ENCODE measurements at places on chromosomes 6 and 20.

GRCh38 chr6:41470029-41470330 lies 76.2 kb upstream of the FOXP4 start:
- no peak for ATAC-seq

DNA sequence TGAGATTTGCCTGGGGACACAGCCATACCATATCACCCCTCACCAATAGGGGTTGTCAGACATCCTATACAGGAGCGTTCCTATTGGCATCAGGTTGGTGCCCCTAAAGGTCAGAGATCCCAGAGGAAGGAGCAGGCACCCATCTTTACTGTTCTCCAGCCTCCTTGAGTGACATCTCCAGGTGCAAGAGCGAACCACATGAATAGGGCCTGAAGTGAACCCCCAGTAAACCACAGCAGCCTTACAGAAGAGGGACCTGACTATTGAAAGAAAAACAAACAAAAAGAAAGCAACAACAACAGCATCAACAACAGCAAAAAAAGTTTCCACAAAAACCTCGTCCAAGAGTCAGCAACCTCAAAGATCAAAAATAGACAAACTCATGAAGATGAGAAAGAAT lies 32.7 kb upstream of the SENP6 start:
- no peak for ATAC-seq

DNA sequence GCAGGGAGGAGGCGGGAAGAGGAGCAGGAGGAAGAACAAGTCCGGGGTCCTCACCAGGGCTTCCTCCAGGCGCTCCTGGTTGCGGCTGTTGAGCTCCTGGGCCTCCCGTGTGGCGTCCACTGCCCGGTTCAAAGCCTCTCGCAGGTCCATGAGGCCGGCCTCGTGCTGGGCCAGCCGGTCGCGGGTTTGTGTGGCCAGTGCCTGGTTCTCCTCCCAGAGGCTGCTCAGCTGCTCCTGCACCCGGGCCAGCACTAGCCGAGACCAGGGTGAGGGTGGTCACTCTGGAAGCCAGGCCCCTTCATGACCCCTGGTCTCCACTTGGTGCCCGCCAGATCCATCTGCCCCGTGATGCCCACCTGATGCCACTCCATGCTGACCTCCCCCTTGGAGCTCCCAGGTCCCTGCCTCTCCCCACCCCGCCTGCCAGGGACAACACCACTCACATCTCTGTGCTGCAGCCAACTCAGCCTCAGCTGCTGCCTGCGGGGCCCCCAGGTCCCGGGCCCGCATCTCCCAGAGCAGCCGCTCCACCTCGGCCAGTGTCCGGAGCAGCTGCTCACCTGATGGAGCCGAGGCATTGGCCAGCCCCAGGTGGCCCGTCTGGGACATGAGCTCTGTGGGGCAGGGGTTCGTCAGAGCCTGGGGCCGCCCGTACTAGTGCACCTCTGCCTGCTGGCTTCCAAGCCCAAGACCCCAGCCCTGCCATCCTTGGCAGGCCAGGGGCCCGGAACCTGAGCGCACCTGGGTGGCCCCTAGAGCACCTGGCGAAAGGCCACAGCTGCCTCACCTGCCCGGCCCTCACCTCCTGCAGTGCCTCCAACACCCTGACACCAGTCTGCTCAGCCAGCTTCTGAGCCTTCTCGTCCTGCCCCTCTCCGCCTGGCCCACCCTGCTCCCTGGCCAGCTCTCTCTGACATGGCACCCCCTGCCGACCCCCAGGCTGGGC lies 15.9 kb downstream of the ADRM1 start:
- peak; percentile 5 for ATAC-seq

DNA sequence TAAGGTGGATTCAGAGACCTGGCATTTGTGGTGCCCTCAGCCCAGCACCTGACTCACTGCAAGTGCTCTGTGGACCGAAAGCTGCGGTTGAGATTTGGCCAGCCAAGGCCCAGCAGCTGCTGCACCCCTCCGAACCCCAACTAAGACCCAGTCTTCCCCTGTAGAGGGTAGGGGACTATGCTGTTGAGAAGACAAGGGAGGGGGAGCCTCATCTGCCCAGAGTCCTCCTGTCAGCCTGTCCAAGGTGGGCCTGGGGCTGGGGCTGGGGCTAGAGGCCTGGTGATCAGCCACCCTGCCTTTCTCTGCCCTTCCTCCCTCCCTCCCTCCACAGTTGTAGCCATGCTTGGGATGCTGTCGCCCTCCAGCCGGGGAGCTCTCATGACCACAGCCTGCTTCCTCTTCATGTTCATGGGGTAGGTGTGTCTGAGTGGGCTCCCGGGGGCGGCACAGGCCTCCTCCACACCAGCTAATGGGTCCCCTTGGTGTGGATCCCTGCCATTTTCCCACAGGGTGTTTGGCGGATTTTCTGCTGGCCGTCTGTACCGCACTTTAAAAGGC lies 40.9 kb downstream of the TM9SF4 start:
- ATAC-seq, result no peak

DNA sequence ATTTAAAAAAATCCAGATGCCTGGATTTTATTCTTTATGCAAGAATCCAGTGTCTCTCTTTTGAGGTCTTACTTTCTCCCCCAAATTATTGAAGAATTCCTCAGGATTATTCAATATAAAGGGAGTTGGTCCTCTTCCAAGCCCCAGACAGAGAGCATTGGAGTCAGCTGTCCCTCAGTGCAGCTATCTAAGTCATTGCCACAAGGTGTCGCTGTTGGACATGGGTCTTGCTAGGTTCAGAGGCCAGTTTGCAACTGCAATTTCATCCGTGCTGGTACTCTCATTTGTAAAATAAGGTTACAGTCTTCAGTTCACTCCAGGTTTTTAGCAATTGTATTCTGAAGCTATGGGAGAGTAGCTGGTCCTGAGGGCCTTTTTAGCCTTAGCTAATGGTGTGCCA lies 27.8 kb downstream of the CCN2 start:
- peak; percentile 63 for ATAC-seq

- no peak for ATAC-seq
These were observed 1.2 kb downstream of the PTPRA start for GRCh38 chr20:2874456-2874855.

Data from SK-N-SH treated with all-trans-retinoic acid at 6 μM for 48 hours (cell line).